Amniotic stem cell (primary cell): ENCODE measurements at places on chromosomes 12 and 14.

GRCh38 chr12:66916189-66916588, 237.3 kb upstream of the GRIP1 start:
- DNase-seq = no peak

- DNase-seq = no peak
Measured at GRCh38 chr14:51605575-51605974, 46.1 kb upstream of the FRMD6 start.

DNA sequence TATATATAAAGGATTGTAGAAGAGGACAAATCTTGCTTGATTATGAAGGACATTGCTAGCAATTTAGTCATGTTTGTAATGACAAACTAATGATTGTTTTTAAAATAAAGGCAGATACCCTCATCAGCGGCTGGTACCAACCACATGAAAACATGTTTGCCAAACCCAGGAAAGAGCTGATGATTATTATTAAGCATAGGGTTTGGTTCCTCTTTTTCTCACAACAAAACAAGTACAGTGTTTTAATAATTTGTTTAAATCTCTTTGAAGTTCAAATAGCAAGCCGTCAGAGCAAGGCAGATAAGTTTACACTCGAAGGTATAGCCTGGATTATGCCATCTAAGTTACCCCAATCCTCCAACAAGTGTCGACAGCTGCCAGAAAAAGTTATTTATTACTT, 5.3 kb upstream of the SINHCAF start:
- DNase-seq = no peak

GRCh38 chr14:56195704-56196103, 77.5 kb downstream of the PELI2 start:
- no peak for DNase-seq

DNA sequence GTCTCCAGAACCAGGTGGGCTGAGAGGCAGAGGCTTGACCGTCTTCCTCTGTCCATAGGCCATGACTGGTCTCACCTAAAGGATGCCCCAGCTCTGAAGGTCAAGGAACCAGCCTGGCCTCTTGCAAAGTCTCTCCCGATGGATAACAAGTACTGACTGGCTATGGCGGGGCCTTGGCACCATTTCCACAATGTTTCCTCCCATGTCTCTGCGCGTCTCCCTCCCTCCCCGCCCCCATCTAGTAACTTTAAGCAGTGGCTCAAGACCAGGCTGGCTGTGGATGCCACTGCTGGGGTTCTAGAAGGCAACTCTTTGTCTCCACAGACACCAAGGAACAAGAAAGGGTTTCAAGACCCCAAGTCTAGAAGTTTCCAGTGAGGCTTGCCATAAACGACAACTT, 275.5 kb downstream of the DPF3 start:
- DNase-seq = no peak

- DNase-seq = no peak
Measured at GRCh38 chr12:68958322-68958721, 25.4 kb upstream of the CPM start.

GRCh38 chr12:106190581-106190980, 51.8 kb upstream of the NUAK1 start:
- DNase-seq = no peak

DNA sequence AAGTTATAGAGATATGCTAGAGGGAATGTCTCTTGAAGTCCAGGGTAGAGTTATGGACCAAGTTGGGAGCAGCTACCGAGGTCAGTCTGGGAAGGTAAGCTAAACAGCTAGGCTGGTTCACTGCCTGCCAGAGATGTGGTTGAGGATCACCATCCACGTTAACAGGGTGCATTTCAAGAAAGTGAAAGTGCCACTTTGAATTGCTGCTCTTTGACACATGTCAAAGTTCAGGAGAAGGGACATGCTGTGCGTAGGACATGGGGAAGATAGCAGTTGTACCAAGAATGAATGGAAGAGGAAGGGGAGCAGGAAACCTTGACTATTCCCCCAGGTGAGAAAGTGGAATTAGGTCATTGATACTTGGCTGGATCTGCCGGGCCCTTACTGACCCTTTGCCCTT, 49.5 kb downstream of the MAX start:
- DNase-seq = no peak

- no peak for DNase-seq
Measured at GRCh38 chr14:88895116-88895515, 70.7 kb downstream of the TTC8 start.

GRCh38 chr12:15152868-15153267, 68.3 kb downstream of the RERG start:
- no peak for DNase-seq

- DNase-seq = peak; percentile 57
Measured at GRCh38 chr12:47752552-47752951, 6.1 kb downstream of the RAPGEF3 start.

DNA sequence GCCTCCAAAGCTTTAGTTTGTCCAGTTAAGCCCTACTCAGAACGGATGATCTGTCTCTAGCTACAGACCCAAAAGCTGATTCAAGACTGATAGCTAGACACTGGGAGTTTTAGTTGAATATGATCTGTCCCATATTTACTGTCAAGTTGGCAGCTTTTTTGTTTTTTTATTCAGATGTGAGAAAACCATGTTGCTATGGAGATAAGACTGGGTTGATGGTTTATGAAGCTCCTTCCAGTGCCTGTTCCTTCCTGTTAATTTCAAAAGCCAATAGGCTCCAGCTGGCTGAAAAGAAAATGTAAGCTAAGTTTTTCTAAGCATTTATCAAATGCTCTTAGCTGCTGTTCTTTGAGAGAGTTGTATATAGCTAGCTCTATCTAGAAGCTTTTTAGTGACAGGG, 4.7 kb downstream of the DYNLL1 start:
- no peak for DNase-seq

DNA sequence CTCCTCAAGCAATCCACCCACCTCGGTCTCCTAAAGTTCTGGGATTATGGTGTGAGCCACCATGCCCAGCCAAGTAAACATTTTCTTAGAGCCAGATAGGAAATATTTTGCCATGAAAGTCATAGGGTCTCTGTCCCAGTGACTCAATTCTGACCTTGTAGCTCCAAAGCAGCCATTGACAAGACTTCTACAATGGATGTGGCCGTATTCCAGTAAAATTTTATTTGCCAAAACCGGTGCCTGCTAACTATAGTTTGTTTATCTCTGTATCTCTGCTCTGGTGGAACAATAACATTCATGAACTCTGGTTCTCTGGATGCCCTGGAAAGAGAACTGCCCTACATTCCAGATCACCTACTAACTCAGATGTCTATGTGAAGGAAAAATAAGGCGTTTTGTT, 54.6 kb upstream of the USP44 start:
- DNase-seq = no peak

DNA sequence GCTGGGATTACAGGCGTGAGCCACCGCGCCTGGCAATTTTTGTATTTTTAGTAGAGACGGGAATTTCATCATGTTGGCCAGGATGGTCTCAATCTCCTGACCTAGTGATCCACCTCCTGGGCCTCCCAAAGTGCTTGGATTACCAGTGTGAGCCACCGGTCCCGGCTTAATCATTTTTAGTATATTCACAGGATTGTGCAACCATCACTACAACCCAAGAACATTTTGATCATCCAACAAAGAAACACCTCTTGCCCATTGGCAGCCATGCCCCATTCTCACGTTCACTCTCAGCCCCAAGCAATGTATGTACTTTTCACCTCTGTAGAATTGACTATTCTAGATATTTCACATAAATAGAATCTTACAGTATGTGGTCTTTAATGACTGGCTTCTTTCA, 19.9 kb downstream of the SP1 start:
- DNase-seq = no peak

DNA sequence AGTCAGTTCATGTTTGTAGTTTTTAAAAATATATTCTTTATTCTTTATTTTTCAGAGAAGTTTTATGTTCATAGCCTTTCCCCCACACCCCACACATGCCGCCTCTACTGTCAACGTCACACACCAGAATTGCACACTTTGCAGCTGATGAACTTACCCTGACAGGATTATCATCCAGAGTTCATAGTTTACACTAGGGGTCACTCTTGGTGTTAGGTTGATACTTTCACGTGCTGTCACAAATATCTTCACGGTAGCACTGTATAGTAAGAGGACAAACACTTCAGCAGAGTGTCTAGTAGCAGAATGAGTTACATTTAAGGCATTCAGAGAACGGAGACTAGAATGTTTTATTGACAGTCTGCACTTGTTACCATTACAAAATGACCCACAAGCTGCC, 5.1 kb downstream of the DPPA3 start:
- no peak for DNase-seq

GRCh38 chr12:39830852-39831520, 211.4 kb upstream of the ABCD2 start:
- DNase-seq = no peak

DNA sequence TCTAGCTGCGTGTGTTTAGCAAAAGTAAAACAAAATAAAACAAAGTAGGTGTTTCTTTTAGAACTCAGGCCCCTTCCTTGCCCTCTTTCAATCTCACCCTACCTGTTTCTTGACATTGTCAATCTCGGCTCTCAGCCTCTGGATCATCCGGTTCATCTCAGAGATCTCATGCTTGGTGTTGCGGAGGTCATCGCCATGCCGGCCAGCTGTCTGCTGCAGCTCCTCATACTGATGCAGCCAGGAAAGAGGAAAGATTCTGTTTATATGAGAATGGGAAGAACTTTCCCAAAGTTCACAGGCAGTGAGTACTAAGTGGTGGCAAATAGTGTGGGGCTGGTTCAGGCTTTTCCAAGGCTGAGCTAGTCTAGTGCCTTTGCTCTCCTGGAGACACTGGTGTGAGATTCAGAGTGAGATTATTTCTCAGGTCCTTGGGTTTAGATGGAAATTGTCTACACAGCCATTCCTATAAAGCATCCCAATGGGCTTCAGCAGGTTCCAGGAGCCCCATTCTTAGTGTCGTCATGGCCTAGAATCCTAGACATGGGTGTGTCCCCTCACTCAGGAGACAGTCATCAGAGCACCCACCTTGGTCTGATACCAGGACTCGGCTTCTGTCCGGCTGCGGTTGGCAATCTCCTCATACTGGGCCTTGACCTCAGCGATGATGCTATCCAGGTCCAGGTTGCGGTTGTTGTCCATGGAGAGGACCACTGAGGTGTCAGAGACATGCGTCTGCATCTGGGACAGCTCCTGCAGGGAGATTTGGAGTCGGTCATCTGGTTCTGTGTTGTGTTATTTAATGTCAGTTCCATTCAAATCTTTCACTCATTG, 3.0 kb downstream of the KRT5 start:
- DNase-seq = no peak

DNA sequence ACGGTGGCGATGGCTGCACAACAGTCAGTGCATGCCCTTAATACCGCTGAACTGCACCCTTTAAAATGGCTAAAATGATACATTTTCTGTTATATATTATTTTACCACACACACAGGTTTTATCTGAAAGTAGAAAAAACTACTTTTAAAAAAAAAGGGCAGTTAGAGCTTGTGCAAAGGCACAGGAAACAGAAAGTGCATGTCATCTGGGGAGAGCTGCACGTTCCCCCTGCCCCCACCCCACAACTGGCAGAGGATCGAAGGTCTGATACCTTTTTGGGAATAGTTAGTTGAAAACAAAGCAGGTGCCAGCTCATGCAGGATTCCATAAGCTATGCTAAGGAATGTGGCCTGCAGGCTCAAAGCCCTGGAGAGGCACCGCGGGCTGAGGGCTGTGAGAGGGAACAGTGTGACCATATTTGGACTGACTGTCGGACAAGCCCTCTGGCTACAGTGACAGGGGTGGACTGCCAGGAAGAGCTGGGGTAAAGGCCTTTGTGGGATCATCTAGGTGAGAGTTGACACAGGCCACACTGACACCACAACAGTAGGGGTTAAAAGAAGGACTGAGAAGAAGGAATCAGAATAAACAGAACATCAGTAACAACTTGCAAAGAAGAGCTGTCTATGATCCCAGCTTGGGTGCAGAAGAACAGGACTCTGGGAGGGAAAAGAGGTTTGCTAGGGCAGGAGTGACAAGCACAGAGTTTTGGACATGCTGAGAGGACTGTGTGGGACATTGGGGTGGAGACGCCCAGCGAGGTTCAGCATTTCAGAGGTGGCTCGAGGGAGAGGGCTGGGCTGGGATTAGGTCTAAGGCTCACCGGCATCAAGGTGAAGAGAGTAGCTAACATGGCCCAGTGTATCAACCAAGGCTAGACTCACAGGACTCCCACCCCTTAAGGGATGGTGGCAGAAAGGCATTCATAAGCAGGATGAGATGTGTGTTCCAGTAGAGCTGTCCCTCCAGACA, 54.6 kb downstream of the ACTN1 start:
- DNase-seq = peak; percentile 15

- no peak for DNase-seq
Measured at GRCh38 chr14:90580377-90581335, 183.8 kb downstream of the CALM1 start.

DNA sequence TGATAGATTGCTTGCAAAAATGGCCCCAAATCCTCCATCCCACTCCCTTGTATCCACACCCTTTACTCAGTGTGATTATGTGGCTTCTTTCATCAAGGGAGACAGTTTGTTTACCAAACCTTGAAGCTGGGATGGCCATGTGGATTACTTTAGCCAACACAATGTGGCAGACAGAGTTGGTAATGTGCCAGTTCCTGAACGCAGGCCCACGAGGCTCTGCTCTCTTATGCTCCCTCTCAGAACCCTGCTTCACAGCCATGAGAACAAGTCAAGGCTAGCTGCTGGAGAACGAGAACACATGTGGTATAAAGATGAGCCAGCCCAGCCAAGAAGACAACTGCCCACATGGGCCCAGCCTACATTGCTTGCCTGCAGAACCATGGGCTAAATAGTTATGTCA, 162.3 kb downstream of the NDUFA12 start:
- no peak for DNase-seq

DNA sequence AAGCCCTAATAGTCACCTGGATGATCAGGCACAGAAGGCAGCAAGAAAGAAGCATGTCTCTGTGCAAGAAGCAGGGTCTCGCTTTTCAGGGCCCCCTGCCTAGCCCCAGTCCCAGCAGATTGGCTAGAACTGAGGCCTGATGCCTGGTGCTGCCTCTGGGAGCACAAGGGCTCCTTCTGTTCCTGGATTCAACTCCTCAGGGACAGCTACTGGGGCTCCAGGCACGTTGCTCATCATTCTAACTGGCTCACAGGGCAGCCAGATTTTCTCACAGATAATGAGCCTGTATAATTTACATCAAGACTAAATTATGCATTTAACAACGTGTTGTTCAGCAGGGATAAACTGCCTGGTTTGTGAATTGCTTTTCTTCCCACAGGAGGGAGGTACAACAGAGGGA, 106.5 kb upstream of the PLXNC1 start:
- no peak for DNase-seq

- no peak for DNase-seq
Measured at GRCh38 chr14:74663884-74664283, 49.0 kb downstream of the AREL1 start.

GRCh38 chr12:20463913-20464524, 95.7 kb downstream of the PDE3A start:
- no peak for DNase-seq
